ENCODE measurements at places on chromosomes 7 and 10.
A peak's percentile ranks its signal among the peaks of the same experiment; 100 is the strongest.

DNA sequence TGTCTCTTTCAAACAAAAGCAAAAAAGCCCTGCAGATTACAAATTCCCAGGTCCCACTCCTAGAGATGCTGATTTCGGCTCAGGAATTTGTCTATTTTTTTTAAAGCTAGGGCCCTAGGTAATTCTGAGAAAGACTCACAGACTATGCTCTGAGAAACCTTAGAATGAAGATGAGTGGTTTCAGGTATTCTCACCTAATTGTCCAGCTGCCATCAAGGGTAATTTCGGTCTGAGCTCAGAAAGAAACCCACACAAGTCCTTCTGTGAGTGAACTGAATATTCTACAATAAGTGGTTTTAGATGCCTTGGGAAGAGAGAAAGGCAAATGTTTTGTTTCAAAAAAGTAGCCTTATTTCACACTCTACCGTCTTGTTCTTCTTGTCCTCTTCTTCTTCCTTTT lies 45.7 kb downstream of the DCLRE1A start:
- no peak for DNase-seq

DNA sequence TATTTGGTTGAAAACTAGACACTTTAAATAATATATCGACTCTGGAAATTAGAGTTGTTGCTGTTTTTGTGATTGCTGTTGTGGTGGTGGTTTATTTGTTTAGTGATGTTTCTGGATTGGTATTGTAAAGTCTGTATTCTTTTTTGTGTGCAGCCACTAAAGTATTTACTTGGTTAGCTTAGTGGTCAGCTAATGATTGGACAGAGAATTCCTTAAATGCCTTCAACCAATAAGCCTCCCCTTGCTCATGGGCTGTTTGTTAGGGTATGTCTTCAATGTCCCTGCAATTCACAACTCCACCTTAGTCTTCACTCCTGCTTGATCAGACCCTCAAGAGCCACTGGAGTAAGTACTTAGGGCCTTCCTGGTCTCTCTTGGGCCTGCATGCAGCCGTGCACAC lies 71.0 kb downstream of the PAXIP1 start:
- DNase-seq, result no peak

- DNase-seq, result peak; percentile 80
Measured at GRCh38 chr10:75764974-75765788, 333.8 kb downstream of the LRMDA start.

DNA sequence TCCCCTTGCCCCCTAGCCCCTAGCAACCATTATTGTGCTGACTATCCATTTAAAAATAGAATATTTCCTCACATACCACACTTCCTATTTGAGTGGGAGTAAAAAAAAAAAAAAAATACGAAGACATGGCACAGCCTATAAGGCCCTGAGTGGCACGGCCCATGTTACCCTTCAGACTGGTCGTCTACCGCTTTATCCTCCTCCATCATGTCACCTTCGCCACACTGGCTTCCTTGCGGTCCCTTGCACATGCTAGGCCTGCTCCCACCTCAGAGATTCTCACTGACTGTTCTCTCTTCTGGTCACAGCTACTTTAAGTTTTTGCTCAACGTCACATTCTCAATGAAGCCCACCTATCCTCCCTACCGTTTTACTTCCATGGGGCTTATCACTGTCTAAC lies 130.3 kb downstream of the ATE1 start:
- no peak for DNase-seq

GRCh38 chr10:48287417-48288391 lies 13.2 kb upstream of the FRMPD2 start:
- DNase-seq, result no peak

DNA sequence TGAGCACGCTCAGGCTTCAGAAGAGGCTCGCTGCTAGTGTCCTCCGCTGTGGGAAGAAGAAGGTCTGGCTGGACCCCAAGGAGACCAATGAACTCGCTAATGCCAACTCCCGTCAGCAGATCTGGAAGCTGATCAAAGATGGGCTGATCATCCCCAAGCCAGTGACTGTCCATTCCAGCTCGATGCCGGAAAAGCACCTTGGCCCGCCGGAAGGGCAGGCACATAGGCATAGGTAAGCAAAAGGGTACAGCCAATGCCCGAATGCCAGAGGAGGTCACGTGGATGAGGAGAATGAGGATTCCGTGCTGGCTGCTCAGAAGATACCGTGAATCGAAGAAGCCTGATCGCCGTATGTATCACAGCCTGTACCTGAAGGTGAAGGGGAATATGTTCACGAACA lies 5.7 kb upstream of the PPP2R2D start:
- DNase-seq, result no peak

GRCh38 chr7:7979558-7979957 lies 11.0 kb downstream of the GLCCI1 start:
- DNase-seq, result no peak

- DNase-seq, result no peak
Measured at GRCh38 chr10:77311186-77311585, 326.4 kb downstream of the KCNMA1 start.

- DNase-seq, result no peak
Measured at GRCh38 chr7:80145780-80146422, 11.3 kb downstream of the GNAI1 start.

- no peak for DNase-seq
Measured at GRCh38 chr7:44470628-44471245, 19.7 kb downstream of the NUDCD3 start.

DNA sequence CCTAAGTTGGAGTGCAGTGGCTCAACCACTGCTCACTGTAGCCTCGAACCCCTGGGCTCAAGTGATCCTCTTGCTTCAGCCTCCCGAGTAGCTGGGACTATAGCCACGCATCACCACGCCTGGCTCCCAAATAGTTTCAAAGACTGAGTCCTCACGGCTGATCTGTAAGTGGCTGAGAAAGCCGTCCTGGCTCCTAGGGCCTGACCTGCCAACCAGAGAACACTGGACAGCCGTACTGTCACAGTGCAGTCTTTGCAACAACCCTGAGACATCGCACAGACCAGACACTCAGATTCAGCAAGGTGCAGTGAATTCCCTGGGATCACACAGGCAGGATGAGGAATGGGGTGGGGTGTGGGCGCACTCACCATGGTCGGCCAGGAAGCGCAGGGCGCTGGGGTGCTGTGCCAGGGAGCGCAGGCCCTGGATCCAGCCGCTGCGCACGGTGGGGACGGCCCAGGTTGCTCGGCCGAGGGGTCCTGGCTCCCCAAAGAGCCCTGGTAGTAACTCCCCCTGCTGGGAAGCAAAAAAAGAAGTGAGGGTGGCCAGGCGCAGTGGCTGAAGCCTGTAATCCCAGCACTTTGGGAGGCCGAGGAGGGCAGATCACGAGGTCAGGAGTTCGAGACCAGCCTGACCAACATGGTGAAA lies 10.7 kb downstream of the BRAT1 start:
- DNase-seq, result no peak

- no peak for DNase-seq
Measured at GRCh38 chr10:74439213-74439612, 288.2 kb downstream of the ADK start.

DNA sequence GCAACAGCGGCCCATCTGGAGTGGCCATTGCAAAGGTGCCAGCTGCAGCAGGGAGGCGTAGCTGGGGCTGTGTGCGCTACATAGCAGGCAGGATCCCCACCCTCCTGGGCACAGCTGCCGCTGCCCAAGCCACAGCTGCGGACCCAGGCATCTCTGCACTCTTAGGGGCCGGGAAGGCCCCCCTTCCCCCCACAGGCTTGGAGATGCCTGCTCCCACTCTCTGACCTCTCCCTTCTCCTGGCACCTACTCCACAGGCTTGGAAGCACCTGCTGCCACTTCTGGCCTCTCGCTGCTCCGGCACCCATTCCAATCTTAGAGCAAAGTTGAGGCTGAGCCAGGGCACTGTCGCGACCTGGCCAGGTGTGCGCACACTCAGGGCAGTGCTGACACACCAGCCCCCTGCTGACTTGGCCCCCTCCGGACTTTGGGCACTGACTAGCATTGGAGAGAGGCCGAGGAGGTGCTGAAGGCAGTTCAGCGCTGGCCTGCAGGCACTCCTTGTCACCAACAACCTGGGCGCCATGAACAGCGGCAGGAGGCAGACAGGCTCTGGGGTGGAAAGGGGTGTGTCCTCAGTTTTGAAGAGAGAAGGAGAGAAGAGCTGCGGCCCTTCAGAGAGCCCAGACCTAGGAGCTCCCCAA lies 18.4 kb downstream of the RBM48 start:
- no peak for DNase-seq

DNA sequence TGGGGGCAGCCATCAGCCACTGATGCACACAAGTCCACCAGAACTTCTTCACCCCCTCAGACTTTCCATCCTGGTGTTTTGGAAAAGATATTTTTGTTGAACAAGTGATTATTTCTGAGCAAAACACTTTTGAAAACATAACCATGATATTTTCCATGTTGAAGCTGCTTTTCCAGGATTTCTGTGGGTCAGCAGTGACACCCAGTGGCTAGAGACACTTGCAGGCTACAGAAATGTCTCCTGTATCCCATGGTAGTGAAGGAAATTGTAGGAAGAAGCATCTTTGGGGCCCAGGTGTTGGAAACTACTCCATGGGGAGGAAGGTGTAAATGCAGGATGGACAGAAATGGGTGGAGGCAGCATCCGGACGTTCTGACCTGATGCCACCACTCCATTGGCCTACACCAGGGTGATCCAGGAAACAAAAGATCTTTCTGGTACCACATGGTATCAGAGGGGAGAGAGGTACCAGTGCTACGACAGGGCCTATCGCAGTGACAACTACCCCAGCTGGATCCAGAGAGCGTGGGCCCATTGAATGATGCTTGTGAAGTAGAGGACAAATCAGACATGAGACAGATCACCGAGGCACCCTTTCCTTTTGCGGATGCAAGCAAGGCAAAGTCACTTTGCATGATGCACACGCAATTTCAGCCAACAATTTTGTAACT lies 111.7 kb upstream of the COBL start:
- peak; percentile 25 for DNase-seq

DNA sequence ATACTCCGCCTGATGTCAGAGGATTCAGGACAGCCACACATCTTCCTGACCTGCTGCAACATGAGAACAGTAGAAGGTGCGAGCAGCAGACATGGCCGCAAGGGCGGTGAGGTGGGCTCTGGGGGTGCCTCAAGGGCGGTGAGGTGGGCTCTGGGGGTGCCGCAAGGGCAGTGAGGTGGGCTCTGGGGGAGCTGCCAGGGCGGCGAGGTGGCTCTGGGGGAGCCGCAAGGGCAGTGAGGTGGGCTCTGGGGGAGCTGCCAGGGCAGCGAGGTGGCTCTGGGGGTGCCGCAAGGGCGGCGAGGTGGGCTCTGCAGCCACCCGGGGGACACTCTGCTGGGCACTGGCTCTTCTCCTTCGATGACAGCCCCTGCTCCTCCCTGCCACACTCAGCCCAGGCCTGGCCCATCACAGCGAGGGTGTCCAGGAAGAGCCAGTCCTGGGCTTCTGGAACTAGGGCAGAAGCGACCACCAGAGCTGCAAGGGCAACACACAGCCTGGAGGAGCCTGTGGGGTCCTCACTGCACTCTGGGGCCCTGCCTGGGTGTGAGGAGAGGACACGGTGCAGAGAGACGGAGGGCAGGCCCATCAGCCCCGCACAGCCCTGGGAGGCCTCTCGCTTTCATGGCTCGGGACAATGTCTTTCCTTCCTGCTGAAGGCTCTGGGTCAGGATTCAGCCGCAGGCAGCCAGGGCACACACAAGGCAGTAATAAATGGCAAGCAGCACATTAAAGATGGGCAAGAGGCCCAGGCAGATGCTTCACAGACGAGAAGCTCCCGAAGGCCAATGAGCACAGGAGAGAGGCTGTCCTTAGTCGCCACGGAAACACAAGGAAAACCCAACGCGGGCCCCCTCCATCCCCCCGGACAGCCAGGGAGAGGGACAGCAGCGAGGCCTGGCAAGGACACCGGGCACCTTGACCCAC lies 42.5 kb downstream of the STK32C start:
- no peak for DNase-seq

DNA sequence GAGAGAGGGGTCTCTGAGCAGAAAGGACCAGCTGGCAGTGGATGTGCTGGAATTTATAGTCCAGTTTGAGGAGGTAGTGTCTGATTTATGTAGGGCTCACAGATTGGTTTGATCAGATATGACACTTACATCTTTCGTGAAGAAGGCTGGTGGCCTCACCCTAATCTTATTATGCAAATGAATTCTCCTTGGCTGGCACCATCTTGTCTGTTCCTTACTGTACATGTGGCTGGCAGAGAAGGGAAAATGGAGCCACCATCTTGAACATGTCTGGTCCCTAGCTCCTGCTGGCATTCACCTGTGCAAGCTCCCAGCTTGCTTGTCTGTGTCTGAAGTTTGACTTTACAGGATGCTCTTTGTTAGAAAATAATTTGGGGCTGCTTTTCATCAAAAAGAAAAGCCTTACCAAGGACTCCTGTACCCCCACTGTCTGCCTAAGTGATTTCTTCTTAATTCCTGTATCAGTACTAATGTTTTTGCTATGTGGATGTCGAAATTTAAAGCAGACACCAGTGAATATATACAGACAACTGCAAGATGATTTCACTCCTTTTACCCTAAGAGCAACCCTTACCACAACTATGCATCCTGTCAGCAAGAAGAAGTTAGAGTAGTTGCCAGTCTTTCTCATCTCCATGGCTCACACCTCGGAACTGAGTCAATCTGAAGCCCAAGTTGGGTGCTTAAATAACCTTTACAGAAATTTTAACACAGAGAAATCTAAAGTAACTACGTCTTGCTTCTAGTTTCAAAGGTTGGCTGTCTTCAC lies 322.0 kb upstream of the SEMA3D start:
- DNase-seq, result no peak

- DNase-seq, result no peak
Measured at GRCh38 chr7:23486002-23486773, 15.9 kb upstream of the IGF2BP3 start.

DNA sequence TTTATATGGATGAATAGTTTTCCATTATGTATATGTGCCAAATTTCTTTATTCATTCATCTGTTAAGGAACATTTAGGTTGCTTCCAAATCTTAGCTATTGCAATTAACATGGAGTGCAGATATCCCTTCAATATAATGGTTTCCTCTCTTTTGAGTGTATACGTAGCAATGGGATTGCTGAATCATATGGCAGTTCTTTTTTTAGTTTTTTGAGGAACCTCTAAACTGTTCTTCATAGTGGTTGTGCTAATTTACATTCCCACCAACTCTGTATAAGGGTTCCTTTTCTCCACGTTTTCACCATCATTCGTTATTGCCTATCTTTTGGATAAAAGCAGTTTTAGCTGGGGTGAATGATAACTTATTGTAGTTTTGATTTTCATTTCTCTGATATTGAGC lies 46.5 kb downstream of the FAS start:
- DNase-seq, result no peak

DNA sequence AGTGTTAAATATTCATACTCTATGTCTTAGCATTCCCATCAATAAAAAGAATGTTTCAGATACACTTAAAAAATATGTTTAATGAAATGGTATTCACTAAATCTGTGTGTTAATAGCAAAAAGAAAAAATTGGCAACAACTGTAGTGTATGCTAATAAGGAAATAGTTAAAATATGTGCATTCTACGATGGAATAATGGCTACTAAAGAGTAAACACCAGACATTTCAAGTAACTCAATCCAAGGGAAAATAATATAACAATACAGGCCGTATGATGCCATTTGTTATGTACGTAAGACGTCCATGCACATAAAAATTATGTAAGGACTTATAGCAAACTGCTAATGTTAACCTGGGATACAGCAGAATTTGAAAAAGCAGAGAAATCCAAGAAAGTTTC lies 46.6 kb downstream of the MAD1L1 start:
- no peak for DNase-seq

- DNase-seq, result no peak
Measured at GRCh38 chr10:88077977-88078376, 214.6 kb downstream of the PTEN start.
